ENCODE measurements at places on chromosomes 7 and 10. TPM values are rescaled to one million over a fixed set of nuclear protein-coding genes. Genes with fewer than 3 reads are reported as not detected.

Gene TFR2
- total RNA-seq = 0.31 TPM

Gene STEAP2
- total RNA-seq = 0.10 TPM

Gene CNNM1
- 0.21 TPM for total RNA-seq

Gene MYL10
- not detected for total RNA-seq

Gene LRRC4
- total RNA-seq = 1.3 TPM
